ENCODE measurements at places on chromosomes 2 and 18. TPM values are rescaled to one million over a fixed set of nuclear protein-coding genes. Genes with fewer than 3 reads are reported as not detected.

- DNase-seq: no peak
Measured at GRCh38 chr2:2587354-2587753, 256.3 kb upstream of the MYT1L start.

- DNase-seq: no peak
Measured at GRCh38 chr2:189951791-189952535, 110.6 kb downstream of the MSTN start.

DNA sequence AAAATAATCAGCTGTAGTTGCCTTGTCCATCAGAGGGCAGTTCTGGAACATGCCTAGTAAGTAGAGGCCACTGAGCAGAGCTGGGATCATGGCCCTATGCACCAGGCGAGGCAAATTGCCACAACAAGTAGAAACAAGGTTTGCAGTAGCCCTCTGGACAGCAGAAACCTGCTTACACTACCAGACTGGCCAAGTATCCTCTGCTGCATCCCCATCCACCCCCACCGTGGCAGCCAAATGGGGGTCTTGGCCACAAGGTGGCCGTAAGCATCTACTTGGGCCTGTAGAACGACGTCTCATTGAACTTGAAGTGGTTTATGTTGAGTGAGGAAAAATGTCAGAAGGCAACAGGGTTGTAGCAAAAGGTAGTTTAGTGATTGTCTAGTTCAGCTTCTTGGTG is 241.2 kb downstream of the ALPK2 start:
- DNase-seq: no peak

- no peak for DNase-seq
Measured at GRCh38 chr2:46871976-46872381, 43.6 kb downstream of the MCFD2 start.

DNA sequence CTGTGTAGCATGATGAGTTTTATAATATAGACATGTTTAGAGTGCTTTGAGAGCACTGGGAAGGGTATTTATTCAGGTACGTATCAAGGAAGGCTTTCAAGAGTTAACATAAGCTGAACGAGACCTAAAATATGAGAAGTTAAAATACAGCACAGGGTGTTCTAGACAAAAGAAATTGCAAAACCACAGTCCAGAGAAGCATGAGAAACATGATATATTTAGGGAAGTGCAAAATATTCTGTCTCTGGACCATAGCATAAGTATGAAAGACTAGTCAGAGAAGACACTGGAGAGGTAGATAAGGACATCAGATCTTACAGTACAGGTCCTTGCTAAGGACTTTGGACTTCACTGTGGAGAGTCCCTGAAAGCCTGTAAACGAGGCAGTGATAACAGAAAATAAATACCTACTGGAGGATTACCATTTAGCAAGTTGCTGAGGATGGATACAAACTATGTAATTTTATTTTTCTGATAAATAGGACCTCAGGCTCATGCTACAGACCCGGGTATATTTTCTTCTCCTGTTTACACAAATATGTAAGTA is 43.7 kb downstream of the FSIP2 start:
- DNase-seq: no peak

GRCh38 chr2:173090973-173091660 is 15.5 kb downstream of the MAP3K20 start:
- DNase-seq: no peak

- DNase-seq: no peak
Measured at GRCh38 chr18:36175481-36175880, 11.8 kb upstream of the MOCOS start.

DNA sequence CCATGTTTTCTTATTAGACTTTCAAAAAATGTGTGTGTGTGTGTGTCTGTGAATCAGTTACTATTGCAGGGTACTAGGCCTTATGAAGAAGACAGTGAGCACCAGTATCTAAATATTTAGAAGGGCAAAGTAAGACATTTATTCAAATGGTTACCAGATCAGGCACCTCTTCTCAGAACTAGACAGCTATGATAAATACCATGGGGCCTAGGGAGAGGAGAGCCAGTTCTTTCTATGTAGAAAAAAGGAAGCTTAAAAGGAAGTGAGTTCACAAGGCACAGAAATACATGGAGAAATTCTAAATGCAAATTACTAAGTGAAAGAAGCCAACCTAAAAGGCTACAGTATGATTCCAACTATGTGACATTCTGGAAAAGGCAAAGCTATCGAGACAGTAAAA is 261.3 kb downstream of the SOX11 start:
- no peak for DNase-seq

GRCh38 chr18:5294457-5295230 is 882 bp downstream of the ZBTB14 start:
- peak; percentile 58 for DNase-seq

GRCh38 chr2:164275659-164276058 is 345.6 kb downstream of the GRB14 start:
- DNase-seq: no peak

GRCh38 chr2:206766057-206766930 is 888 bp downstream of the FASTKD2 start:
- no peak for DNase-seq

GRCh38 chr2:233414273-233414654 is 60.0 kb downstream of the DGKD start:
- peak; percentile 91 for DNase-seq

The VAMP5 gene
- 25.7 TPM for total RNA-seq

The CPLX4 gene
- total RNA-seq: not detected

The FAM124B gene
- not detected for total RNA-seq

The IL36RN gene
- total RNA-seq: not detected

The VPS4B gene
- total RNA-seq: 41.3 TPM

The CCDC85A gene
- not detected for total RNA-seq

The OSBPL6 gene
- total RNA-seq: 10.7 TPM

The GULP1 gene
- total RNA-seq: 83.9 TPM

The PAX3 gene
- 35.4 TPM for total RNA-seq

The CSRNP3 gene
- not detected for total RNA-seq

The SCG2 gene
- 79.7 TPM for total RNA-seq
